ENCODE measurements at places on chromosomes 3 and 15.

DNA sequence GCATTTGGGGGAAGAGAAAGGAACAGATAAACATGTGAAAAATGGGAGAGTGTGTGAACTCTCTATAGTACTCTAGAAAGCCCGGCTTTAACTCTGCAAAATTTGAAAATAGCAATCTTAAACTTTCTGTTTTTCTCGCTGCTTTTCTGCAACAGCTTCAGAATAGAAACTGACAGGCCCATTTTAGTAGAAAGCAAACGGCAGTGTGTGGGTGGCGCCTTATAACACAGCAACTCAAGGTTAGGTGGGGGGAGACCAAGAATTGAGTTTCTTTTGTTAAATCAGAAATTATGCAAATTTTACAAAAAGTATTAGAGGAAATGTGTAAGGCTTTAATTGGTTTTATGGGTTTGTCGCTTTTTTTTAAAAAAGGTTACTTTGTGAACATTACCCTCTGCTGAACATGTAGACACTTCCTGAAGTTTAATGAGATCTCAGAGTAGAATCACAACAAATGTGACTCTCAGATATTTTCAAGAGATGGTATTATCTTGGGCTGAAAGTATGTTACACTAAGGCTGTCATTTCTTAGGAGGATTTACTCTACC, 107.0 kb downstream of the PTPRG start:
- DNase-seq: no peak

DNA sequence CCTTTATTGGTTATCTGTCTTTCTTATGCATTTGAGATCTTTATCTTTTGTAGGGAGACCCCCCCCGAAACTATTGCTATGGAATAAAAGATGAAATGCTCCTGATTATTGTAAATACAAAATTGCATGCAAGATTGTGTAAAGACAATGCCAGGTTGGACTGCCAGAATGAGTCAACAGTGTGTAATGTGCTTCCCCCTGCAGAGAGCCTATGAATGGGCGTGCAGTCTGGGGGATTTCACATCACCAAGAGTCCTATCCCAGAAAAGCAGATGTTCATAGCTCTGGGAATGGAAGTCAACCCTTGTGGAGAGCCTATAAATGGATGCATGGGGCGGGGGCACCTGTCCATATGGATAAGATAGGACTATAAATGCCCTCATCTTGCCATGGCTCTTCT, 584.3 kb downstream of the NSUN3 start:
- DNase-seq: no peak

DNA sequence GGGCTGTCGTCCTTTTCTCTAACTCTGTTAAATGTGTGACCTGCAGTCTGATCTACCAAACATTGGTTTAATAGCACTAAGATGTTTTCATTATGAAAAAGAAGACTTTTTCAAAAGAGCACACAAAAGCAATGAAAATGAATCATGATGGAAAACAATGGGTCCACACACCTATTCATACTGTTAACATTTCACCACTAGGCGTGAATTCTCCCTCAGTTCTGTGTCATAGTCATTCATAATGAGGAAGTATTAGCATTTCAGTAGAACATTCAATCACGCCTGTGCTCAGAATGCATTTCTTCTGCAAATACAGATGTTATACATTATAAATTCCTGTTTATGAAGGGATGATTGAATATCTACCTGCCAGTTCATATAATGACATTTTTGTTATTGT, 35.9 kb downstream of the EIF4E3 start:
- no peak for DNase-seq

DNA sequence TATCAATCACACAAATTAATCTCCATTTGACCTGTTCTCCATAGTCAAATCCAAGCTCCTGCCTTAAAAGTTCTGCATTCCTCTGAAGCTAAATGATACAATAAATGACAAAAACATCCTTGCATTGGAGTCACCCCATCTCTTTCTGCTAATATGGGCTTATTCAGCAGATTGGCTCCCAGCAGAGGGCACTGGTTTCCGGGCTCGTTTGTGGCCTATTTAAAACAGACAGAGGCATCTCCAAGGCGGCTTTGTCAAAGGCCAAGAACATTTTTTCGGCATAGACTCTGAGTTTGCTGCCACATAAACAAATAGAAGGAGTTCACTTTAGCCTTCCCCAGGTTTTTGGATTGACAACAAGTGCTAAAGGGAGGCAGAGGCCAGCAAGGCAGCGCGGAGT, 204.4 kb upstream of the RASGRP1 start:
- DNase-seq: peak; percentile 62

DNA sequence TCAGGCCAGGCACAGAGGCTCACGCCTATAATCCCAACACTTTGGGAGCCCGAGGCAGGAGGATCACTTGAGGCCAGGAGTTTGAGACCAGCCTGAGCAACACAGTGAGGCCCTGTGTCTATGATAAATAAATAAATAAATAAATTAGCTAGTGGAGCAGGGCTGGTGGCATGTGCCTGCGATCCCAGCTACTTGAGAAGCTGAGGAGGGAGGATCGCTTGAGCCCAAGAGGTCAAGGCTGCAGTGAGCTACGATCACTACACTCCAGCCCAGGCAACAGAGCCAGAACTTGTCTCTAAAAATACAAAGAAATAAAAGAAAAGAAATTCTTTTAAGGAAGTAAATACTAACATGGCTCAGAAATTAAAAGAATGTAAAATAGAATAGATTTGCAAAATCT, 91.8 kb downstream of the LIPC start:
- peak; percentile 30 for DNase-seq

DNA sequence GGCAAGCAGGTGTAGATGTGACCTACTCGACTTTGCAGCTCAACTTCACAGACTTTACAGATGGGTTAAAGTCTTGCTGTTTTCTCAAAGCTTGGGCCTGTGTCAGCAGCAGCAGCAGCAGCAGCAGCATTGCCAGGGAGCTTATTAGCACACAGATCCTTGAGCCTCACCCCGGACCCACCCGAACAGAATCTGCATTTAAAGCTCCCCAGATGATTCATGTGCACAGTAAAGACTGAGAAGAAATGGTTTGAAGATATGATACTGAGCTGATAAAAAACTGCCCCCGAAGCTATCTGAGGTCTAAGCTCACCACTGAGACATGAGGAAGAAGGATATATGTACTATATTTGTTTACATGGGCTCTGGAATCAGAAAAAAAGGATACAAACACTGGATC, 231.7 kb downstream of the ARPP21 start:
- DNase-seq: no peak
